ENCODE measurements at places on chromosomes 12 and 14. TPM values are rescaled to one million over a fixed set of nuclear protein-coding genes. Genes with fewer than 3 reads are reported as not detected.

The AQP5 gene
- 1.3 TPM for total RNA-seq

GRCh38 chr14:72638021-72638420 is 255.9 kb downstream of the DPF3 start:
- ATAC-seq: no peak

The KCNK13 gene
- 0.28 TPM for total RNA-seq

DNA sequence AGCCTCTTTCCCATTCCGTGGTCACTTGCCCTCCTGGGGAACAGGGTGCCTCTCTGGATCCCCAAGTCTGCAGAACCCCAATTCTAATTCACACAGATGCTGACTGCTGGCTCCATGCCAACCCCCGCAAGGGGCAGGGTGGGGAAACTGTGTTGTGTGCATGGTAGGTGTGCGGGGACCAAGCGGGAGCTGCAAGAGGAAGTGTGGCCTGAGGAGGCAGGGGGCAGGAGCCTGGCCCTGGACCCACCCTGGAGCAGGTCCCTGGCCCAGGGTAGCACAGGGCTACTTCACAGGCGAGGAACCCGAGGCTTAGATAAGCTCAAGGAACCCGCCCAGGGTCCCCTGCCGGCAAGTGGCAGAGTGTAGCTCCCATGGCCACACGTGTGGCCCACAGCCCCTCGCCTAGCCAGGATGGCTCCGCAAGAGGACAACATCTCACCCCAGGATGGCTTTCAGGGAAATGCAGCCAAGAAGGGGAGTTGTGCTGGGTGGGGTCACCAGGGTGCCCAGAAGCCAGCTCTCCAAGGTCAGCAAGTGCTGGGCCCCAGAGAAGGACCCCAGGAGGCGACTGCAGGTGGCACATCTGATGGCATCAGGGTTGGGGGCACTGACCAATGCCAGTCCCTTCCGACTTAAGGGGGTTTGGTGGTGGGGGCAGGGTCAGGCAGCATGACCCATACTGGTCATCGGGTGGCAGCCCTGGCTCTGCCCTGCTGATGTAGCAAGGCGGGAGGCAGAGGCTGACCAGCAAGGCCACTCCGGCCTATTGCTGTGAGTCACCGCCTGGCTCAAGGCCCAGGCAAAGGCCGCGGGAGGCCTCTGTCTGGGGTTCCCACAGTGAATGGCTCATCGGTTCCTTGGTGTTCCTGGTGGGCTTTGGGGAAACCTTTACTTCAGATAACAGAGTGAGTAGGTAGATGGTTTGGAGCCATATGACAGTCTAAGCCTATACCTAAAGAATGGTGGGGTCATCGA is 37.3 kb upstream of the EML1 start:
- no peak for ATAC-seq

The FLVCR2 gene
- 7.0 TPM for total RNA-seq

GRCh38 chr12:45432710-45433109 is 216.8 kb downstream of the ANO6 start:
- ATAC-seq: no peak

GRCh38 chr12:125583071-125583470 is 517.8 kb downstream of the AACS start:
- no peak for ATAC-seq

DNA sequence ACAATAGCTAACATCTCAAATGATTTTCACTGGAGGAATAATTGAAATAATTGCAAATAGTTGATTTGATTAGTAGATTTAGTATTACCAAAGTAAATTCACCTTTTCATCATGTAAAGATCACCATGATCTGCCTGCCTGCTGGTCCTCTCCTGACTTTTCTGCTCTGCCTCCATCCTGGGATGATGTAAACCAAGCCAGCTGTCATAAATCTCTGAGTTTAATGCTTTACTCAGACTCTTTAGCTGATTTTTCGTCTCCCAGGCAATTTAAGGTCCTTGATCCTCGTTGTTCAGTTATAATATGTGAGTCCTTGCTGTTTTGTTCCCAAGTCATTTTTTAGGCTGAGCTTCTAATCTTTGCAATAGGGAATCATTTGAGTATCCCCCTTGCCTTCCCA is 138.0 kb downstream of the ANO4 start:
- ATAC-seq: no peak

The SLC7A8 gene
- total RNA-seq: 51.1 TPM

DNA sequence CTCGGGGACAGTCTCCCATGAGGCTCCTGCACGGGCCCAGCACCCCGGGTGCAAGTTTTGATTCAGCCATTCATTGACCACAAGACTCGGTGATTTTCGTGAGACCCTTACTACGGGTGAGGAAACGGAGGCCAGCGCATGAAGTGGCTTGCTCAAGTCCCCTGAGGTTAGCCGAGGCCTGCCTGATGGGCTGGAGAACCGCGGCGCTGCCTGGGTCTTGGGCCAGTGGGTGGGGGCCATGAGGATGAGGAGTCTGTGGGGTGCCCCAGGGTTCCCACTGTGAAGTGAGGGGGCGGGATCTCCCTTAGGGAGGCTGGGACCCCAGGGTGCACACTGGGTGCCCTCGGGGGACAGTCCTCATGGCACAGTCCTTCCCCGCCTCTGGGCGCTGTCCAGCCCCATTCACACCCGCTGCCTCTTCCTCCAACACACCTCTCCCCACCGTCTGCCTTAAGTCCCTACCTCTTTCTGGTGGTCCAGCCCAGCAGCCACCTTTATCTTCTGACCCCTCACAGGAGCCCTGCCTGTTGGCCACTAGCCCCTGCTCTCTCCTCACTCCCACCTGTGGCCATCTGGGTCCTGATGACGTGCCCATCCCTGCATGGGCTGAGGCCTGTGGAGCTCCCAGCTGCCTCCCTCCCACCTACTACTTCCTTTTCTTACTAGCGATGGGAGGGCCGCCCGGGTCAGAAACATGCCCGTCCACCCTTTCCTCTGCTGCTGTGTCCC is 16.3 kb downstream of the BEGAIN start:
- ATAC-seq: no peak

GRCh38 chr12:121170611-121171260 is 38.1 kb downstream of the P2RX7 start:
- ATAC-seq: no peak

The BMP4 gene
- 2.0 TPM for total RNA-seq

DNA sequence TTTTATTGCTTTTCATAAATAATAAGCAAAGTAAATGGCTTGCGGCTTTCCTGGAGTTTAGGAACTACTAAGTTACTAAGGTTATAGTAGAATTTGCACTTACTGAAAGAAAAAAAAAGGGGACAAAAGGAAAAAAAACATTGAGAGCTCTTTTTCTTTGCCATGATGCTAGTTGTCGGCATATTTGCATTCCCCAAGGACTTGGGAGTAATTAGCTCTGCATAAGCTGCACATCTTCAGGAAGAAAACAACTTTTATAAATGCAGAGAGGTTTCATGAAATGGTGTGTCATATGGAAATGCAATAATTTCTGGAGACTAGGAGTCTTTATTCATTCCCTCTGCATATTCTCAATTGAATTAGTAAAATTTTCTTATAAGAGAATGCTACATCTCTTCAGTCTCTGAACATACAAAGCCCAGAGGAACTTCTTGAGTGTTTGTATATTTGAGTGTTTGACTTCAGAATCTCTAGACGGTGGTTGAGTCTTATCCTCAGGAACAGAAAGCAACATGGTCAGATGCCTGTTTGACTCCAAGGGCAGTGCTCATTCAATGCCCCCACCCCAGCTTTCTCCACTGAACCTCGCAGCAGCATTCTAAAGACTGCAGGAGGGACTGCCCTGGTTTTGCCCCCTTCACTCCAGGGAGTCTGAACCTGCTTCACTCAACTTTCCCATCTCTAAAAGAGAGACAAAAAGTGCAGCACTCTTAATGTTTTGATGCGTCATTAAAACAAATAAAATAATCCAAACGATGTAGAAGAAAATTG is 158.9 kb upstream of the EEA1 start:
- no peak for ATAC-seq
